Activated naive CD4-positive, alpha-beta T cell treated with anti-CD3 and anti-CD28 coated beads for 36 hours (primary cell): ENCODE measurements at places on chromosomes 4 and X. TPM values are rescaled to one million over a fixed set of nuclear protein-coding genes. Genes with fewer than 3 reads are reported as not detected.

RTL5 gene
- 0.10 TPM for total RNA-seq

SUPT20HL1 gene
- not detected for total RNA-seq

ZMAT1 gene
- 2.8 TPM for total RNA-seq

PDE6B gene
- 18.1 TPM for total RNA-seq

CRLF2 gene
- total RNA-seq, result 1.8 TPM

SHROOM4 gene
- not detected for total RNA-seq

PRKG2 gene
- total RNA-seq, result 0.30 TPM

SOWAHD gene
- not detected for total RNA-seq

REELD1 gene
- not detected for total RNA-seq
